ENCODE measurements at places on chromosomes 11 and 22. TPM values are rescaled to one million over a fixed set of nuclear protein-coding genes. Genes with fewer than 3 reads are reported as not detected.

DNA sequence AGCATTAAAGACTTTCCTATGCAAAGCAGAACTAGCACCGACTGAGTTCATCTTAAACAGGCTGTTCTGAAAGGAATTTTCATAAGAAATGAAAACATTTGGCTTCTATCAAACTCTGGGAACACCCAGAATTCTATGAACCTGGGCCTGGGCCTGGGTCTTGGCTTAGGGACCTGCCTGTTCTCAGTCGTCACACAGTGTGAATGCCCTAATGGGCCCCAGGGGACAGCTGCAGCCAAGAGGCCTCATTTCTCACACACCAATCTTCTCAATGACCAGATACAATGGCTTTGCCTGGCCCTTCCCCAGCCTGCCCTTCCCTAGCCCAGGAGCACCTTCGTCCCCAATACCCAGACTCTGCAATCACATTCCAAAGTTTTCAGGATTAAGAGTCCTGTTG is 234.9 kb upstream of the ARHGAP20 start:
- no peaks in the 10 kb centered on the region for H3K27me3 ChIP-seq
- H3K36me3 ChIP-seq: no peaks in the 10 kb centered on the region

Gene RTN4R
- polyA plus RNA-seq: 0.30 TPM

- no peak for DNase-seq
- H3K27me3 ChIP-seq: peaks cover 34% of the 10 kb centered on the region
- H3K4me1 ChIP-seq: peaks cover 13% of the 10 kb centered on the region
- H3K4me3 ChIP-seq: no peak overlapping the region
- no peak overlapping the region for H3K27ac ChIP-seq
These were observed 6.2 kb downstream of the SHISA8 start for GRCh38 chr22:41908411-41909309.

GRCh38 chr22:45548247-45548840 is 45.7 kb downstream of the FBLN1 start:
- H3K27ac ChIP-seq: no peak overlapping the region
- peaks cover 3% of the 10 kb centered on the region for H3K4me1 ChIP-seq
- no peaks in the 10 kb centered on the region for H3K27me3 ChIP-seq
- no peak overlapping the region for H3K4me3 ChIP-seq

DNA sequence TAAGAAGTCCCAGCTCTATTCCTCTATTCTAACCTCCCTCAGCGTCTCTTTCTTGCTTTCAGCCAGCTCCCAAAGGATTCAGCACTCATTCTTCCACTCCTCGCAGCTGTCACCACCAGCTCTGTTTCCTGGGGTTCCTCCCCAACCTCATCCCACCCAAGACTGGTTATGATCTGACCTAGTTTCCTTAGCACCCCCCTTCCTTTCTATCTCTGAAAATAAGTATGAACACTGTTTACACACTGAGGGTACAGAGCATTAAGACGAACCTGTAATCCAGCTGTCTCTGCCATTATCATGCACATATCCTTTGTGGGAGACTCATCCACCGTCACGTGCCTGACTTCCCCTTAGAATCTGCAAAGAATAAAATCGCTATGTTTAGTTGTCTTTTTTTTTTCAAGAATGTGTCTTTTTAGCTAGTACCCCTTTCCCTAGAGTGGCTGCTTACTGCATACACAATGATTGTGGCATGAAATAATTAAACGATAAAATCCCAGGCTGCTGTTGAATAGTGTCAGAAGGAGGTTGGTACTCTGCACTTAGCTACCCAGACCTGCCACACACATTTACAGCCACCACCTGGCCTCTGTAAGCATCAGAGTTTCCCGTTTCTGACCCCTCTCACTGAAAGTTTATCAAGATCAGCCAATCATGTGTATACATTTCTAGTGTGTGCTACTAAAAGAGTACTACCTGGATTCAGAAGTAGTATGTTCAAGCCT is 26.9 kb upstream of the CSTF3 start:
- H3K27me3 ChIP-seq: no peaks in the 10 kb centered on the region
- no peak for DNase-seq
- no peaks in the 10 kb centered on the region for H3K4me1 ChIP-seq
- no peak overlapping the region for H3K4me3 ChIP-seq

Gene SLC25A1
- polyA plus RNA-seq: 10.8 TPM

DNA sequence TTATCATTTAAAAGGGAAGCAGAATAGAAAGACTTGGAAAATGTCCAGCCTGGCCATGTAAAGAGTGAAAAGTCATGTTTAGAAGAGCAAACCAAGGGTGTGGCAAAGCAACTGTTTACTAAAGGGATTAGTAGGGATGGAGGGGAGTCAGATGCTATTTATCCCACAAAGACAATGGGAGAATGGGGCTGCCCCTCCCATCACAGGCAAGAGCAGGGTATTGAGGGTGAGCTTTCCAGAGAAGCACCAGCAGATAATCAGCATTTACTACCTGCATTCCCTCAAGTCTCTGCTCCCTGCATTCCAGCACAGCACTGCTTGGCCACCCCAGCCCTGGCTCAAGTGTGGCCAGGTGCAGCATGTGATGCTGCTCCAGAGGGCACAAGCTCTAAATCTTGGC is 18.5 kb upstream of the QSER1 start:
- H3K4me1 ChIP-seq: no peaks in the 10 kb centered on the region
- no peak overlapping the region for H3K4me3 ChIP-seq
- H3K27ac ChIP-seq: no peak overlapping the region

GRCh38 chr11:76456571-76456970 is 11.8 kb downstream of the EMSY start:
- no peak overlapping the region for H3K4me3 ChIP-seq
- H3K27ac ChIP-seq: no peak overlapping the region
- H3K4me1 ChIP-seq: no peaks in the 10 kb centered on the region
- peaks cover 86% of the 10 kb centered on the region for H3K36me3 ChIP-seq
- DNase-seq: no peak

DNA sequence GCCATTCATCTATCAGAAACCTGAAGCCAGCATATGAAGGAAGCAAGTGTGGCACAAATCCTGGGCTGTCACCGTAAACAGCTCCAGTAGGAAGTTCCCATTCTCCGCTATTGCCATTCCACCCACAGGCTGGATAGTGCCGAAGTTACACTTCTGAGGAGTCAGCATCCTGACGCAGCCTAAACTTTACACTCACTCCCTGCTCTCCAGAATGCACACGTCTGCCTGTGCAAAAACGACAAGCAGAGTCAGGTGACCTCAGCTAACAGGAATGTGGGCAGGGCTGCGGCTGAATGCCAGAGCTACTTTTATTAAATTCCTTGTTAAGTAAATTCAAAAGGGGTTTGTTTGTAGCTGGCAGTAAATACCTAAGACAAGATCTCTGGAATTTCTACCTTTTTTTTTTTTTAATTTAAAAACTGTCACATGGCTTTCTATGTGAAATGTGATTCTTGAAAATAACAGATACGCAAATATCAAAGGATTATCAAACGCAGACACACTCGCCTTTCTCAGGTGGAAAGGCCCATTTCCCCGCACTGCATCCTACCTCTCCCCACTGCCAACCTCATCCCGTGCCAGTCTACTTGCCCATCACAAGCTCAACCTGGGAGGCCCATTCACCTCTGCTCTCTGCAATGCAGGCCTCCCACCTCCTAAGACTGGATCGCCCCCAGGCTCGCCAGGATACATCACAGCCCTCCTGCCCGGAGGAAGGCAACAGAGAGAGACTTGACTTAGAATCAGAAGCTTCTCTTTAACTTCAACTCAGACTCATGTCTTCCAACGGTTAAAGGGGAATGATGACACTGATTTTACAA is 33.5 kb downstream of the NFRKB start:
- no peaks in the 10 kb centered on the region for H3K27me3 ChIP-seq
- H3K27ac ChIP-seq: no peak overlapping the region
- no peak for DNase-seq
- no peaks in the 10 kb centered on the region for H3K4me1 ChIP-seq

Gene WT1
- polyA plus RNA-seq: 0.03 TPM

Gene DGKZ
- polyA plus RNA-seq: 62.0 TPM

- no peak overlapping the region for H3K27ac ChIP-seq
- no peak for DNase-seq
- H3K27me3 ChIP-seq: no peaks in the 10 kb centered on the region
- no peak overlapping the region for H3K4me3 ChIP-seq
- peaks cover 22% of the 10 kb centered on the region for H3K4me1 ChIP-seq
- H3K36me3 ChIP-seq: peaks cover 3% of the 10 kb centered on the region
These were observed 38.4 kb downstream of the ZC3H12C start for GRCh38 chr11:110131386-110132123.

Gene OSBP2
- 1.4 TPM for polyA plus RNA-seq

Gene MS4A15
- polyA plus RNA-seq: not detected

- H3K4me1 ChIP-seq: no peaks in the 10 kb centered on the region
- no peaks in the 10 kb centered on the region for H3K36me3 ChIP-seq
- H3K27ac ChIP-seq: no peak overlapping the region
- DNase-seq: peak; percentile 68
- H3K4me3 ChIP-seq: peak overlapping the region; percentile 21
These were observed 49.1 kb upstream of the A4GALT start for GRCh38 chr22:42769574-42770447.

Gene CHRNA10
- polyA plus RNA-seq: 0.13 TPM

DNA sequence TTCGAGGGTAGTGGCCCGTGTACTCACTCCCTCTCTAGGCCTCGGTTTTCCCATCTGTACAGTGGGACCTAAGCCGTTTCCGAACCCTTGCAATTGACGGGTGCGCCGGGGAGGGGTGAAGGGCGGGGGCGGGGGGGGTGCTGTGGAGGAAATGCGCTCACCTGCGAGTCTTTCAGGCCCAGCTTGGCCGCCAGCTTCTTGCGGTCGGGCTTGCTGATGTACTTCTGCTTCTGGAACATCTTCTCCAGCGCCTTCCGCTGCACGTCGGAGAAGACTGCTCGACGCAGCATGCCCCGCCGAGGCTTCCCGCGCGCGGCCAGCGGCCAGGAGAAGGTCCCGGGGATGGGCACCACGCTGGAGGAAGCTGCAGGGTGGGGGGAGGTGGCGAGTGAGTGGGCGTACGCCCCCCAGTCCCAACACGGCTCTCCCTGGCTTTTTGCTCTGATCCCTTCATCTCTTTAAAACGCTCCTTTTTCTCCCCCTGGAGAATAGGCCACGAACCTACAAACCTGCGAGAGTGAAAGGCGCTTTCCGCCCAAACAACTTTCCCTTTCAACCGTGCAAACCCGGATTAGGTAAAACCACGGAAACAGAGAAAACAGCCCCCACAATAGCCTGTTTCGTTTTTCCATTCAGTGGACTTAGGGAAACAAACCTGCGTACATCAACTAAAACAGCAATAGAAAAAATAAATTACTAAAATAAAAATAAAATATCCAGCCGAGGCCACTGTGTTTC is 3.2 kb downstream of the DBX1 start:
- no peak overlapping the region for H3K4me3 ChIP-seq
- H3K27ac ChIP-seq: no peak overlapping the region
- no peaks in the 10 kb centered on the region for H3K4me1 ChIP-seq
- peaks cover 4% of the 10 kb centered on the region for H3K27me3 ChIP-seq
- no peaks in the 10 kb centered on the region for H3K36me3 ChIP-seq
- DNase-seq: peak; percentile 13

Gene MMP13
- not detected for polyA plus RNA-seq

- no peaks in the 10 kb centered on the region for H3K27me3 ChIP-seq
- H3K27ac ChIP-seq: no peak overlapping the region
- H3K36me3 ChIP-seq: no peaks in the 10 kb centered on the region
- no peak overlapping the region for H3K4me3 ChIP-seq
These were observed 27.4 kb upstream of the MUC15 start for GRCh38 chr11:26599425-26599824.

GRCh38 chr22:44158816-44159215 is 21.9 kb upstream of the PARVG start:
- H3K4me3 ChIP-seq: no peak overlapping the region
- H3K4me1 ChIP-seq: no peaks in the 10 kb centered on the region
- no peaks in the 10 kb centered on the region for H3K36me3 ChIP-seq
- no peak overlapping the region for H3K27ac ChIP-seq
- peak; percentile 1 for DNase-seq
- no peaks in the 10 kb centered on the region for H3K27me3 ChIP-seq

Gene PHOX2A
- not detected for polyA plus RNA-seq

GRCh38 chr11:60926500-60926899 is 2.2 kb downstream of the TMEM132A start:
- peaks cover 14% of the 10 kb centered on the region for H3K4me1 ChIP-seq
- no peaks in the 10 kb centered on the region for H3K27me3 ChIP-seq
- no peak overlapping the region for H3K27ac ChIP-seq
- DNase-seq: no peak
- H3K36me3 ChIP-seq: peaks cover 16% of the 10 kb centered on the region

GRCh38 chr11:19018901-19019300 is 41.6 kb downstream of the MRGPRX2 start:
- H3K4me3 ChIP-seq: no peak overlapping the region
- no peak for DNase-seq
- no peaks in the 10 kb centered on the region for H3K36me3 ChIP-seq

DNA sequence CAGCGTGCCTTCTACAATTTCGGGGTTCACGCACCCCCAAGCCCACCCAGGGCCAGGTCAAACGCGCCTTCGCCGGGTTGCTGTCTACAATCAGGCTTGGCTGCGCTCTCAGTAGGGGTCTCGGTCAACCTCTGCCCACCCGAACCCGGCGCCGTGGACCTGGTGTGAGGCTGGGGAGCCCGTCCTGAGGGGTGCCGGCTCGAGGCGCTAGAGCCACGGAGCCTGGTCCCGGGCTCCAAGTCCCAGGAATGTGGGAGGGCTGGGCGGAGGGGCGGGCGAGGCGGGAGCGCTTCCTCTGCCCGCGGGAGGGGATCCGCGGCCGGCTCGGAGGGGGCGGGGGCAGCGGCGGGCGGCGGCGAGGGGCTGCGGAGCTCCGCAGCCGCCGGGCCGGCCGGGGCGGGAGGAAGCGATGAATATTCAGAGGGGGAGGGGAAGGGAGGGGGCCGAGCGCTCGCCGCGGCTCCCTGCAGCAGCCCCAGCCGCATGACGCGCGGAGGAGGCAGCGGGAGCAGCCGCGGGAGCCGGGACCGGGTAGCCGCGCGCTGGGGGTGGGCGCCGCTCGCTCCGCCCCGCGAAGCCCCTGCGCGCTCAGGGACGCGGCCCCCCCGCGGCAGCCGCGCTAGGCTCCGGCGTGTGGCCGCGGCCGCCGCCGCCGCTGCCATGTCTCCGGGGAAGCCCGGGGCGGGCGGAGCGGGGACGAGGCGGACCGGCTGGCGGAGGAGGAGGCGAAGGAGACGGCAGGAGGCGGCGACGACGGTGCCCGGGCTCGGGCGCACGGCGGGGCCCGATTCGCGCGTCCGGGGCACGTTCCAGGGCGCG is at the start of gene PTPRJ:
Gene PTPRJ (plus strand): TSS at position 472 of the 819 bp plus-strand sequence. CDS start 354 bp downstream, outside the sequence.
- peak within 1 kb of the TSS; percentile 90 for H3K4me3 ChIP-seq
- H3K27ac ChIP-seq: peak within 1 kb of the TSS; percentile 53
- H3K4me1 ChIP-seq: peaks cover 8% of the 10 kb centered on the region
- DNase-seq: peak; percentile 73
- H3K27me3 ChIP-seq: peaks cover 2% of the 10 kb centered on the region
- H3K36me3 ChIP-seq: no peaks in the 10 kb centered on the region

DNA sequence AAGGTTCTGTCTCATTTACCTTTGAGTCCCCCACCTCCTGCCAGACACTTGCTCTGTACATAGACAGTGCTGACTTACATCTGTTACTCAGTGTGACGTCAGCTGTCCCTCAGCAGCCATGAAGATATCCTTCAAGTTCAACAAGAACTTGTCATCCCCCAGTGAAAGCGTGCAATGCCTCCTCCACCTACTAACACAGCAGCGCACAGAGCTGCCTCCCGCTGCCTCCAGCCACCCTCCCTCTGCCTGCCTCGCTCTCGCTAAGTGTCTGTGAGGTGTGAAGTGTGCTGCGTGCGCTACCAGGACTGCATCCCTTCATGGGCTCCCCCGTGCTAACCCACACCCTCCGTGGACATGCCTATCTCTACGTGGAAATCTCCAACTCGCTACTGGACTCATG is 621.4 kb downstream of the BRD1 start:
- no peaks in the 10 kb centered on the region for H3K4me1 ChIP-seq
- H3K36me3 ChIP-seq: no peaks in the 10 kb centered on the region
- no peak overlapping the region for H3K27ac ChIP-seq
- DNase-seq: no peak

GRCh38 chr11:44680982-44681597 is 45.7 kb upstream of the TSPAN18 start:
- no peaks in the 10 kb centered on the region for H3K27me3 ChIP-seq
- H3K36me3 ChIP-seq: no peaks in the 10 kb centered on the region
- no peak overlapping the region for H3K27ac ChIP-seq
